ENCODE measurements at places on chromosomes 12 and 14.

GRCh38 chr14:43894534-43894933 lies 612.5 kb downstream of the FSCB start:
- DNase-seq: no peak

DNA sequence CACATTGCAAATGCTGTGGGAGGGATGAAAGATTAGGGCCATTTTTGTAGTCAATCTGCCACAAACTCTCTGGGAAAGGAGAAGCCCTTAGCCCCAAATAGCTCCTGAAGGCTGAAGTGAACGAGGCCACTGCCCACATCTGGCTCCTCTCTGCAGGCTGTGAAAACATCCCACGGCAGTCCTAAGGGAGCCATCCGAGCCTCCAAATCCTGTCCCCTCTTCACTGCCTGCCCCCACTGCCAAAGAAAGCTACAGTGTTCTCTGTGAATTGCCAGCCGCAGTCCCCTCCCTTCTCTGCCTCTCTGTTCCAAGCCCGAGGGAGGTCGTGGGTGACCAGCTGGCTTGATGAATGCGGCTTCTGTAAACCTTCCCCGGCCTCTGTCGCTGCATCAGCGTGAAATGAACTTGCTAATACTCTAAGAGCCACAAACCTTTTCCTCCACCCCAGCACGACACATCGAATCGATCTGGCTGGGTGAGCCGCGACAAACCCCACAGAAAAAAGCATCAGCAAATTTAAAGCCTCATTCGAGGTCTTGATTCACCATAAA lies 180.7 kb upstream of the NRXN3 start:
- no peak for DNase-seq

DNA sequence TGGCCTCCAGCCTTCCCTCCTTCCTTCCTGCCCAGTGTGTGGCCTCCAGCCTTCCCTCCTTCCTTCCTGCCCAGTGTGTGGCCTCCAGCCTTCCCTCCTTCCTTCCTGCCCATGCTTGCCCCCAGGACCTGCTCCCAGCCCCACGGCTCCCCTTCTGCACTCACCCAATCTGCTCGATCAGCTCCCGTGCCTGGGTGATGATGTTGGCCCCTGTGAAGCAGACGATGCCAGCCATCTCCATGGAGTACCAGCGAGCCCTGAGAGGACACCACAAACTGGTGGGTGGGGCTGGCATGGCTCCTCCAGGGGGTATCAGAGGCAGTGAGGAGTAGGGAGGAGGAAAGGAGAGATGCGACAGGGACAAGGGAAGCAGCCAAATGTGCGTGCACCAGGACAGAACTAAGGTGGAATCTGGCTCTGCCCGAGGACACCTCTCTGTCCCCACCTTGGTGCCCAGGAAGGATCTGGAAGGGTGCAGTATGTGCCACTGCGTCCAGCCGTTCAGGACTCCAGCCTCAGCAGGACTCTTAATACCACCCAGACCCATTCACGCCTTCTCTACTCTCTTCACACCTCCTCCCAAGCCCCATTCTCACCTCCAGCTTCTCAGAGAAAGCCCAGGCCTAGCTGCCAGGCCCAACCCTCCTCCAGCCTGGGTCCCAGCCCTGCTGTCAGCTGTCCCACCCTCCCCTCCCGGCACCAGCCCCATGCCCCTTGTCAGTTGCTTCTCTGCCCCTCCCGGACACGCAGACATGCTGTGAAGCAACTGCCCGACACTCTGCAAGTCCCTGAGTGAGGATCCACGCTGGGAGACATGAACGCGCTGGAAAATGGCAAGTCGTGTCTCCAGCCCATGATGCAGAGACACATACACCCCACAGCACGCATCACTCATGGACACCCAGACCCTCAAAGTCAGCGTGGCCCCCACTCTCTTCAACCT lies 22.7 kb downstream of the POLE start:
- no peak for DNase-seq

- no peak for DNase-seq
Measured at GRCh38 chr14:58659061-58659460, 21.3 kb downstream of the DACT1 start.

DNA sequence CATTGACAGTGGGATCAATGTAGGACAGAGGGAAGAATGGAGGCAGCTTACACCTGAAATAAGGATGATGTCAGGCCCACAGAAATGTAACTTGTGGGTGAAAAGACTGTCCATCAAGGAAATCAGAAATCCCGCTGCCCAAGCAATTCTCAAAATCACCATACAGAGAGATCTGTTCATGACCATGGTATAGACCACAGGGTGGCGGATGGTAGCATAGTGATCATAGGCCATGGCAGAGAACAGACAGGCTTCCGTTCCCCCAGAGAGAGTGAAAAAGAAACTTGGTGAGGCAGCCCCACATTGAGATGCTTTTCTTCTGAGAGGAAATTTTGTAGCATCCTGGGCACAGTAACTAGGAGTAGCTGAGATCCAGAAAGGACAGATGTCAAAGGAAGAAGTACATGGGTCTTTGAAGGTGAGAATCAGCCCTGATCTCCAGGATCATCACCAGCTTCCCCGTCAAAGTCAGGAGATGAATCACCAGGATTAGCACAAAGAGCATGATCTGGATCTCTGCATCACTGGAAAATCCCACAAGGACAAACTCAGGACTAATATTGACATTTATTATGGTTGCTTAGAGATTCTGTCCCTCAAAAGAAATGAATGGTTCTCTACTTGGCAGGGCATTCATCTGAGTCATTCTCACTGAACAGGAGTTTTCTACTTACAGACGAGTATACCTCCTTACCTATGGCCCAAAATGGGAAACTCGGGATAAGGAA lies 5.5 kb upstream of the ZNF641 start:
- DNase-seq: no peak

DNA sequence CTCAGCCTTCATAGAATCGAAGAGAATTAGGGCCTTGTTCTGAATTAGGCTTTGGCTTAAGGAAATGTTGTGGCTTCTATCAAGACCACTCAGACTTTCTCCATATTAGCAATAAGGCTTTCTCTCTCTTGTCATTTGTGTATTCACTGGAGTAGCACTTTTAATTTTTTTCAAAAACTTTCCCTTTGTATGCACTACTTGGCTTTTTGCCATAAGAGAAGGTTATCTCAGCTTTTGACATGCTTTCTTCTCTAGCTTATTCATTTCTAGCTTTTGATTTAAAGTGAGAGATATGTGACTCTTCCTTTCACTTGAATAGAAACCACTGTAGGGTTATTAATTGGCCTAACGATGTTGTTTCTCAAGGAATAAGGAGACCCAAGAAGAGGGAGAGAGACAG lies 244.2 kb downstream of the GPHN start:
- DNase-seq: no peak

- no peak for DNase-seq
Measured at GRCh38 chr14:30756594-30756993, 117.8 kb upstream of the COCH start.

DNA sequence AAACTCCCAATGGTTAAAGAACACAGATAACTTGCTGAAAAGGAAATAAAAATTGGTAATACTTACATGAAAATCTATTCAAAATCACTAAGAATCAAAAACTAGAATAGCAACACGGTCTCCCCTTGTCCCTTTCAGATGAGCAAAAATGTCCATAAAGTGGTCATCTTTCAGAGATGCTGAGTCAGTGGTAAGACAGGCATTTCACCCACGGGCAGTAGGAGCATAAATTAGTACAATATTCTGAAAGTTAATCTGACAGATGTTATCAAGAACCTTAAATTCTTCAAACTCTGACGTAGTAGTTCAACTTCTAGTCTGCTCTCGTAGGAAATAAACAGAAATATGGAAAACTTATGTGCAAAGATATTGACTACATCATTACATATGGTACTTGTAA lies 33.1 kb upstream of the GNPNAT1 start:
- no peak for DNase-seq

- DNase-seq: no peak
Measured at GRCh38 chr12:107748472-107748871, 12.5 kb downstream of the PRDM4 start.

- no peak for DNase-seq
Measured at GRCh38 chr12:21613931-21614330, 9.3 kb upstream of the GYS2 start.

- DNase-seq: no peak
Measured at GRCh38 chr14:98926146-98926545, 345.9 kb downstream of the BCL11B start.

DNA sequence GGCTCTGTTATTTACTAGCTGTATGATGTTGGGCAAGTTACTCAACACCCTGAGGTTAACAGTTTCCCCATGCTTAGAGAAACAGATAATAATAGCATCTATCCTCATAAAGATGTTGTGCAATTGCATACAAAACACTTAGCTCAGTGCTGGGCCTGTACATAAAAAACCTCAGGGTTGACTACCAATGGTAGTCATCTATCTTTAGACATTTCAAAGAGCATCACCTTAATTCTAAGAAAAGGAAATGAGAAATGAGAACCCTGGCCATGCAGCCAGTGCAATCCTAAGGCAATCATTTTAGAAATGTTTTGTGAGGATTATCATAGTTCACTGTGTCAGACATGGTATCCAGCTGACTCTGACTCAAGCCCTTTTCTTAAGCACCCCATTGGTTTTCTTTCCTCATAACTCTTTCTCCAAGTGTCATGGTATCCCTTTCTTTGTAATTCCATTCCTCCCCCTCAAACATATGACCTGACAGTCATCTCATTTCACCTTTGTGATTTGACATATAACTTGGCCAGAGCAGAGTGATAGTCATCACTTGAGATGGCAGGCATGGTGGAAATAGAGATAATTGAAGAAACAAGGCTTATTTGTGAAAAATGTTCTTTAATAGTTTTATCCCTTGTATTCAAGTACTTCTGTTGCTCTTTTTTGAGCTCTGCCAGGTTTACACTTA lies 29.5 kb upstream of the OSBPL8 start:
- no peak for DNase-seq

- no peak for DNase-seq
Measured at GRCh38 chr12:7162691-7163114, 26.8 kb upstream of the PEX5 start.

- DNase-seq: no peak
Measured at GRCh38 chr14:44030831-44031383, 476.2 kb downstream of the FSCB start.

GRCh38 chr12:89384050-89384758 lies 31.9 kb upstream of the DUSP6 start:
- no peak for DNase-seq

- no peak for DNase-seq
Measured at GRCh38 chr12:89891933-89892332, 183.3 kb upstream of the ATP2B1 start.

DNA sequence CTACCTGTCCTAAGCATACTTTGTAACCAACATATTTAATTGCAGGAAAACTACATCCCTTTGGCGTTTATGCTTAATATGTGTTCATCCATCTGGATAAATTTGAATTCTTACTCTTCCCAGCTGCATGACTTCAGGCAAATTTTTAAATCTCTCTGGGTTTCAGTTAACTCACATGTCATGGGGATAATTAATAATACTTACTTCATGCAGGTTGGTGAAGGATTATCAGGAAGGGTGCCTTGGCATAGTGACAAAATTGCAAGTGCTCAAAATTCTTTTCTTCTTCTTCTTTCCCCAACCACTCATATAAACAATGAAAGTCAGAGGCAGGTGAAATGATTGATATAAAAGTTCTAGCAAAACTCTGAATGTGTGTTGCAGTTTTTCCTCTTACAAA lies 15.9 kb downstream of the SYT10 start:
- DNase-seq: no peak

GRCh38 chr14:28773176-28773575 lies 6.6 kb downstream of the FOXG1 start:
- no peak for DNase-seq
